Umbilical cord (tissue), 2 donors: ENCODE measurements at places on chromosomes 11 and 22.

DNA sequence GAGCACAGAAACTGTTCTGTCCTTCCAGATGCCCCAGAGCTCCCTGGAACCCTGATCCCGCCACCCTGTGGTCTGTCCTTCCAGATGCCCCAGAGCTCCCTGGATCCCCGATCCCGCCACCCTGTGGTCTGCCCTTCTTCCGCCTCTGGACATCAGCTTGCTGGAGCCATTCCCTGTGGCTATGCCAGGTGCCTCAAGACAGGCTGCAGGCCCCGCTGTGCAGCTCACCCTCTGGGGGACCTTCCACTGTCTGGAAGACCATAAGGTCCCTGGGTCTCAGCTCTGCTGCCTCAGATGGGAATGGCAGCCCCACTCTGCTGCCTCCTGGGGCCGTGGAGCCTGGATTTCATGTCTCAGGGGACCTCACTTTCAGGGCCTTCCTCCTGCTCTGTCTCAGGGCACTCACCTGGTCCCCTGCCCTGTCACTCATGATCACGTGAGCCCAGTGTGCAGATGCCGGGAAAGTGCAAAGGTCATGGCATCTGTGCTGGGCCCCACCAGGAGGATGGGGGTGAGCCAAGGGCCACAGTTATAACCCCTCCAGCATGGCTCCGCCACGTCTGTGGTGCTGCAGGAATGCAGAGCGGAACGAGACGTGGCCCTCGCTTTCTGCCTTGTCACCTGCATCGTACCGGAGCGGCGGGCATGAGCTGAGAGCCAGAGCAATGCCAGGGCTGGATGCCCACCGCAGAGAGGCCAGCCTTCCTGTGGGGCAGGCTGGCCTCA, 1520.7 kb downstream of the BRD1 start:
- no peak for DNase-seq

GRCh38 chr11:9535189-9535781, 38.2 kb upstream of the WEE1 start:
- DNase-seq, result peak; percentile 24

- DNase-seq, result no peak
Measured at GRCh38 chr11:63816166-63816565, 2.9 kb downstream of the SPINDOC start.

- no peak for DNase-seq
Measured at GRCh38 chr11:60122414-60123036, 34.1 kb downstream of the MS4A2 start.

GRCh38 chr11:78840623-78841022, 266.0 kb upstream of the NARS2 start:
- peak; percentile 59 for DNase-seq

GRCh38 chr11:47907499-47907898, 59.3 kb upstream of the NUP160 start:
- peak; percentile 50 for DNase-seq

GRCh38 chr22:36249160-36249559, 3.8 kb upstream of the APOL1 start:
- no peak for DNase-seq
